ENCODE measurements at places on chromosomes 16 and 17.

GRCh38 chr16:19288872-19289799, 3.6 kb downstream of the CLEC19A start:
- no peak for DNase-seq

DNA sequence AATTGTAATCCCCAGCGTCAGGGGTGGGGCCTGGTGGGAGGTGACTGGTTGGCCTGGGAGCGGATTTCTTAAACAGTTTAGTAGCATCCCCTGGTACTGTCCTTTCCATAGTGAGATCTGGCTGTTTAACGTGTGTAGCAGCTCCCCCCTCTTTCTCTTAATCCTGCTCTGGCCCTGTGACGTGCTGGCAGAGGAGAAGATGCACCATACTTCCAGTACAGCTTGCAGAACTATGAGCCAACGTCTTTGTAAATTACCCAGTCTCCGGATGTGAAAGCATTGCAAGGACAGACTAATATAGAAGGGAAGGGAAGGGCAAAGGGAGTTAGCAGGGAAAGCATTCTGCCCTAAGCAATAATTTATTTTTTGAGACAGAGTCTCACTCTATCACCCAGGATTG, 83.9 kb downstream of the RMI2 start:
- DNase-seq, result no peak

GRCh38 chr16:78509965-78510364, 410.5 kb downstream of the WWOX start:
- no peak for DNase-seq

DNA sequence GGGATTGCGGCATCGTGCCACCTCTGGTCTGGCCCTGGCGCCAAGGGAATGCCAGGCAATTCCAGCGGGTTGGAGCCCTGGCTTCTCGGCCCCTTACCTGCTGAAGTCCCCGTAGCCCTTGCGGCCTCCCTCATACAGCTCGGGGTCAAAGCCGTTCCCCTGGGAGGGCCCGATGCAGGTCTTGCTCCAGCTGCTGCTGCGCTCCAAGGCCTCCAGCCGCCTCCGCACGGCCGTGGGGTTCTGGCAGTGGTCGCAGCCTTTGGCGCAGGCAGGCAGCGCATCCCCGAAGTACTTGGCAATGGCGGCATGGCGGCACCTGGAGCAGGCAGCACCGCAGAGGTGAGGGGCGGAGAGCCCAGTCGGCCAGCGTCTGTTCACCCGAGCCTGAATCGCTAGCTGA, 1.9 kb upstream of the SMIM5 start:
- no peak for DNase-seq

- DNase-seq, result no peak
Measured at GRCh38 chr16:81765969-81766368, 13.1 kb upstream of the PLCG2 start.

- no peak for DNase-seq
Measured at GRCh38 chr16:89292443-89293078, 75.1 kb downstream of the ZNF778 start.

DNA sequence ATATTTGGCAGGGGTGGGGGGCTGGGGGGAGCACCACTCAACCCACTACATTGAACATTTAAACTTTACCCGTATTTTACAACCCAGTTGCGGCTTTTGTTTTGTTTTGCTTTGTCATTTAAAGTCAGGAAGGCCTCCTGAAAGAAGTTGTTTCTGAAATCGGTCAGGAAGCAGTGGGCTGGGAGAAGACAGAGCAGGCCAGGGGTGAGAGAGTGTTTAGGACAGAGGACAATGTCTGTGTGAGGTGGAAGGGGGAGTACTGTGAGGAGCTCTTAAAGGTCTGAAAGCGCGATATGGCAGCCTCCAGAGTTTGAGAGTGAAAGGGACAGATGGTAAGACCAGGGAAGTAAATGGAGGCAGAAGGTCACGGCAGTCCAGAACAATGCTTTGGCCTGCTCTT, 6.1 kb upstream of the WFIKKN2 start:
- DNase-seq, result no peak

DNA sequence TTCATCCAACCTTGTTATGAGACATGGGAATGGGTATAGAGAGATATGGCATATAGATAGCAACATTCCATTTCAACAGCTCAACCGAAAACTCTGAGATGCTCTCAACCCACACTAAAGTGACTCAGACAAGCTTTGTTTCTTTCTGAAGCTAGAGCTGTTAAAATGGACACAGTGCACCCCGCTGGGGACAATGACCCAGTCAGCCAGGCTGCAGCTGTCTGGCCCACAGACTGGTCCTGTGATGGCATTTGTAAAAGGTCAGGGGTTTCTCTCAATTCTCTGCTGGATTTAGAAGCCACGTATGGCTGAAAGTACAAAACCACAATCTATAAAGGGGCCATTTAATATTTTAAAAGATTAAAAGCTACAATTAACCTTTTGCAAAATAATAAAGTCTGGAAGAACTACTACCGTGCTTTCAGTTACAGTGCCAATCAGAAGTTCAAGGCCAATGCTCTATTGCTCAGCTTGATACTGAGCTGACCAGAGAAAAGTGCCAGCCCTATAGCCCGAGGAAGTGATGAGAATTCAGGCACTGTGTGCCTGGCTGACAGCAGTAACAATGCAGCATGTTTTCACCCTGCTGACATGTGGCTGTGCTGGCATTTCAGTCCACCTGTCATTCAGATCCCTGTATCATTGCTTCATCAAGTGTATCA, 60.2 kb downstream of the TEX2 start:
- DNase-seq, result peak; percentile 92

DNA sequence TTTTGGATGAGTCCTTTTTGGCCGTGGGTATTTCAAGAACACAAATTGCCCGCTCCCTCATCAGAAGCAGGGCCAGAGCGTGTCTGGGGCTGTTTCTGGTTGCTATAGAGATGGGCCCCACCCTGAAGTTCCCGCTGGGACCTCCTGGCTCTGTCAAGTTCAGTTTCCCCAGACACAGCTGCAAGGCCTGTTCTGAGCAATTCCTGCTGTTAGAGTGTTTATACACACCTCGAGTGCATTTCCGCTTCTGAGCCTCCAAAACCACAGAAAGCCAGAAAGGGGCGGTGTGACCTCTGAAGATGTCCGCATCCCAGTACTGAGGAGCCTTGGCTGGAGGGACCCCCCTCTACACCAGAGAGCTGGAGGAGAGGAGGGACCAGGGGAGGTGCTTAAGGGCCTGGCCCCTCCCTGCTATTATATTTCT, 9.3 kb upstream of the WBP2 start:
- peak; percentile 60 for DNase-seq

Measured in H54 (cell line).